T-helper 17 cell (primary cell): ENCODE measurements at places on chromosomes 4 and X. TPM values are rescaled to one million over a fixed set of nuclear protein-coding genes. Genes with fewer than 3 reads are reported as not detected.

The ARMCX4 gene
- total RNA-seq = 9.9 TPM

The FAM114A1 gene
- not detected for total RNA-seq

The MAGIX gene
- total RNA-seq = 1.0 TPM

The IDUA gene
- 56.9 TPM for total RNA-seq

DNA sequence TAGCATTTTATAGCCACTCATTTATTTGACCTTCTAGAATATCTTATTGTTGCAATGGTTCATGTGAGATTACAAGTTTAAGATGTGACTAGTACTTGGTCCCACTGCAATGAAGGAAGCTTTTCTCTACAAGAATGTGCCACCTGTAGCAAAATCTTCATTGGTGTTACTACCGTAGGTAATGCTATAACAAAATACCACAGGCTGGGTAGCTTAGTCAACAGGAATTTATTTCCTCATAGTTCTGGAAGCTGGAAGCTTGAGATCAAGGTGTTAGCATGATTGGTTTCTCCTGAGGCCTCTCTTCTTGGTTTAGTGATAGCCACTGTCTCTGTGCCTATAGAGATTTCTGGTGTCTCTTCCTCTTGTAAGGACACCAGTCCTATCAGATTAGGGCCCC, 441.0 kb downstream of the GPM6A start:
- no peak overlapping the region for H3K4me3 ChIP-seq
- no peak overlapping the region for H3K27ac ChIP-seq
- H3K36me3 ChIP-seq = no peaks in the 10 kb centered on the region
- no peaks in the 10 kb centered on the region for H3K4me1 ChIP-seq
- no peak for DNase-seq
- H3K27me3 ChIP-seq = no peaks in the 10 kb centered on the region

DNA sequence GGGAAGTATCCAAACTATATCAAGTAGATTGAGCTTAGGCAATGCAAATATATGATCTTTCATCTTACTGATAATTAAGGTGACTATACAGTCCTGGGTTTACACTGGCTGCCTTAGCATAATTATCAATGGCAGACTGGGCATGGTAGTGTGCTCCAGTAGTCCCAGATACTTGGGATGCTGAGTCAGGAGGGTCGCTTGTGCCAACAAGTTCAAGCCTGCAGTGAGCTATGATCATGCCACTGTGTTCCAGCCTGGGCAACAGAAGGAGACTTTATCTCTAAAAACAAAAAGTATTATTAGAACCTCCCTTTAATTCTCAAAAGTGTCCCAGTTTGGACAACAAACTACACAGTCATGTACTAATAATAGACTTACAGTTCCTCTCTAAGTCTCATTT, 99.4 kb upstream of the RASGEF1B start:
- H3K4me1 ChIP-seq = no peaks in the 10 kb centered on the region
- peaks cover 5% of the 10 kb centered on the region for H3K27me3 ChIP-seq
- DNase-seq = no peak

DNA sequence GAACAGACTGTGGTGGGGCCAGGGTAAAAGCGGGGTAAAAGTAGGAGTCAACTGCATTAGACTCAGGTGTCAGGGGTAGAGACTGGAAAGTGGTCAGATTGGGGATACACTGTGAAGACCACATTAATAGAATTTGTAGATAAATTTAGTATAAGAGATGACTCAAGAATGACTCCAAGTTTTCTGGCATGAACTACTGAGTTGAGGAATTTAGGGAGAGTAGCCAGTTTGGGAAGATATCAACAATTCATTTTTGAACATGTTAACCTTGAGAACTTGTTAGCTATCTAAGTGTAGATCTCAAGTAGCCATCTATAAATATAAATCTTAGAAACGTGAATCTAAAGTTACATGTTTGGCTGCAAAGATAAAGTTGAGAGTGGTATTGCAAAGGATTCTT, 206.9 kb upstream of the HCCS start:
- no peak overlapping the region for H3K27ac ChIP-seq
- no peaks in the 10 kb centered on the region for H3K4me1 ChIP-seq
- no peaks in the 10 kb centered on the region for H3K36me3 ChIP-seq
- DNase-seq = no peak
- H3K4me3 ChIP-seq = no peak overlapping the region

DNA sequence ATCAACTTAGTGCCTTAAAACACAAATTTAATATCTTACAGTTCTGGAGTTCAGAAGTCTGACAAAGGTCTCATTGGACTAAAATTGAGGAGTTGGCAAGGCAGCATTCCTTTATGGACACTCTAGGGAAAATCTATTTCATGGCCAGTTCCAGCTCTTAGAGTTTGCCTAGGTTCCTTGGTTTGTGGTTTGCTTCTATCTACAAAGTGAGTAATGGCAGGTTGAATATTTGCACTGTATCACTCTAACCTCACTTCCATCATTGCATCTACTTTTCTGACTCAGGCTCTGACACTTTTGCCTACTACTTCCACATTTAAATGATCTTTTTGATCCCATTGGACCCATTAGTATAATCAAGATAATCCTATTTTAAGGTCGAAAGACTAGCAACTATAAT, 64.7 kb upstream of the PCDH10 start:
- H3K36me3 ChIP-seq = no peaks in the 10 kb centered on the region
- no peak overlapping the region for H3K4me3 ChIP-seq
- H3K27ac ChIP-seq = no peak overlapping the region
- no peaks in the 10 kb centered on the region for H3K4me1 ChIP-seq

GRCh38 chr4:147639388-147639787, 22.2 kb downstream of the TMEM184C start:
- no peaks in the 10 kb centered on the region for H3K27me3 ChIP-seq
- no peak for DNase-seq
- H3K4me1 ChIP-seq = peaks cover 21% of the 10 kb centered on the region
